Naive thymus-derived CD8-positive, alpha-beta T cell (primary cell): ENCODE measurements at places on chromosomes 7 and 10.
A peak's percentile ranks its signal among the peaks of the same experiment; 100 is the strongest.

- no peak for DNase-seq
These were observed 130.6 kb upstream of the CAV2 start for GRCh38 chr7:116368965-116369364.

GRCh38 chr10:29981510-29981909 lies 77.9 kb downstream of the JCAD start:
- DNase-seq: no peak

DNA sequence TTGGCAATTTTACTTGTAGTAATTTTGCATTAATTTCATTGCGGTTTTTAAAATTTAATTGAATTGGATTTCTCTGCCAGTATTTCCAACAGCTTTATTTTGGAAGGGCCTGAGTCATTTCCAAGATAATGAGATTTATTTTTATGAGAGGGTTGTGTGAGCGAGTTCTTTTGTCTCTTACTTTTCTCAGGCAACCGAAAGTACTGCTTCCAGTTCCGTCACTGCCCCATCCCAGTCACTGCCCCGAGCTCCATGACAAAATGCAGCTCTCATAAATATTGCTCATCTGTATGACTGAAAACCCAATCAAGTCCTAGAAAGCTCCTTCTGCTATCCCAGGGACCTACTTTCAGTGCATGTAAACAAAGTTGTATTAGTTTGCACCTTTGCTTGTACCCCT lies 468.4 kb upstream of the SEMA3D start:
- no peak for DNase-seq

- DNase-seq: no peak
These were observed 63.7 kb downstream of the SP8 start for GRCh38 chr7:20722941-20723340.

- no peak for DNase-seq
These were observed 174.5 kb downstream of the TPST1 start for GRCh38 chr7:66379542-66380160.

GRCh38 chr7:8141070-8141469 lies 120.9 kb downstream of the ICA1 start:
- no peak for DNase-seq

GRCh38 chr7:121874298-121874697 lies 1.3 kb downstream of the PTPRZ1 start:
- DNase-seq: no peak

- DNase-seq: no peak
These were observed 107.6 kb upstream of the TNS3 start for GRCh38 chr7:47689558-47689957.

- DNase-seq: no peak
These were observed 70.0 kb downstream of the CHRM2 start for GRCh38 chr7:136938476-136938875.

DNA sequence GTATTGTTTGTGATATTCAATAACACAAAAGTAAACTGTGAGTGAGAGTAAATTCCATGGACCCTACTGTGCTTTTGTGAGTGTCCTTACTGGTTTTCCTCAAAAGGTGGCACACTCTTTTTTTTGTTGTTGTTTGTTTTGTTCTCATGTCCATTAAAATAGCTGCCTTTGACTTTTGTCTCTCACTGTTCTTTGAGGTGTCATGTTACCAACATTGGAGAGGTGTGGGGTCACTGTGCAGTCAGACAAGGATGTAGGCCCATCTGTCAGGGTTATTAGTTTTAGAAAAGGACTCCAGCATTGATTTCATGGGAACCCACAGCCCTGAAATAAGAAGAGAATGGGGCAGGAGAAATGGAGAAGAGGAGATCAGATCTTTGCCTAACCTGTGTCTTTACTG lies 383.1 kb downstream of the SORCS3 start:
- DNase-seq: no peak

GRCh38 chr7:24200407-24200966 lies 83.5 kb upstream of the NPY start:
- no peak for DNase-seq

DNA sequence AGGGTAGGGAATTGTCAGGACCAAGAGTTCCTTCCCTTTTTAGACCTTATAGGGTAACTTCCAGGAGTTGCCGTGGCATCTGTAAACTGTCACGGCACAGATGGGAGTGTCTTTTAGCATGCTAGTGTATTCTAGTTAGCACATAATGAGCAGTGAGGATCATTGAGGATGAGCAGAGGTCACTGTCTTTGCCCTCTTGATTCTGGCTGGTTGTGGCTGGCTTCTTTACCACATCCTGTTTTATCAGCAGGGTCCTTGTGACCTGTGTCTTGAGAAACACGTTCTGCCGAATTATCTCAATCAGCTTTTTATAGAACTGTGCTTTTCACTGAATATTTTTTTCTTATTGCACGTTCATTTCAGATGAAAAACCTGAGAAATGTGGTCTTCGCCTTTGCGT lies 41.5 kb downstream of the MINPP1 start:
- DNase-seq: no peak

DNA sequence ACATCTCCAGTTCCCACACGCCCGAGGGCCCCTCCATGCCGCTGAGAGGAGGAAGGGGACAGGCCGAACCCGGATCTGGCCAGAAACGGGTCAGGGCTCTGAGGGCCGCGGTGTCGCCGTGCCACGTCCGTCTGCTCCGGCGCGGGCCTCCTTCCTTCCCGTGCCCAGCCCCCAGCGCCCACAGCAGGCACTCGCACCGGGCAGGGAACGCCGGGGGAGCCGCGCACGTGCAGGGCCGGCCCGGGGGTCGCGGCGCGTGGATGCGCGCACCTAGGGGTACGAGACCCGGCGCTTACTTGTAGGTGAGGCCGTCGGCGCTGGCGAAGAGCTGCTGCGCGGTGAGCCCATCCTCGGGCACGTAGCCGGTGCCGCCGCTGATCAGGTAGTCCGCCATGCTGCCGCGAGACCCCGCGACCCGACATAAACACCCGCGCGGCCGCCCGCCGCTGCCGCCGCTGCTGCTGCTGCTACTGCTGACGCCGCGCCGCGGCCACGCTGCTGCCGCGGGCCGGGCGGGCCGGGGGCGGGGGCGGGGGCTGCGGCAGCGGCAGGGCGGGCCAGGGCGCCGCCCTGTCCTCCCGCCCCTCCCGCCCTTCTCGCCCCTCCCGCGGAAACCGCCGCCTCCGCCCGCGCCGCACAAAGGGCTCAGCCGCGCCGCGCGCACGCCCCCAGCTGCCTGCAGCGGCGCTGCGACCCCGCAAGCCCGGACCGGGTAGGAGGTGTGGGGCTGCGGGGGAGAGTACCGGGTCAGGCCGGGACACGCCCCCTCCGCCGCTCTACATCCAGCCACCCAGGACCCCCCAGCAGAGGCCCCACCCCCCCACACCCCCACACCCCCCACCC lies 4.1 kb downstream of the IMPDH1 start:
- peak; percentile 51 for DNase-seq

- DNase-seq: no peak
These were observed 7.8 kb upstream of the SEC61A2 start for GRCh38 chr10:12121673-12122072.

DNA sequence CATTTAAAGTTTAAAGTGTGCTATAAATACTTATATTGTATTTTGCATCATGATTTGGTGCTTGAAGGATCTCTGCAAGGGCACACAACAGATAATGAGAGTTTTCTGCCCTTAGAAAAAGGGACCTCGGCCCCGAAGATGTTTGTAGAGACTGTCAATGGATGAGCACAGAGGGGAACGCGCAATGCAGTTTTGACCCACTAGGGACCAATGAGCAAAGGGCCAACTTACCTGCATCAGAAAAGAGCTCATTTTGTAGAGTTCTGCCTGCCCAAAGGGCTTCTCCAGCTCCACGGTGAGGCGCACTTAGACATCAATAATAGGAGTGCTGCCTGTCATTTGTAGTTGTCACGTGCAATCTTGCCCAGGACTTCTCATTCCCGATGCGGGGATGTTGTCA lies 91.1 kb downstream of the BUB3 start:
- no peak for DNase-seq

DNA sequence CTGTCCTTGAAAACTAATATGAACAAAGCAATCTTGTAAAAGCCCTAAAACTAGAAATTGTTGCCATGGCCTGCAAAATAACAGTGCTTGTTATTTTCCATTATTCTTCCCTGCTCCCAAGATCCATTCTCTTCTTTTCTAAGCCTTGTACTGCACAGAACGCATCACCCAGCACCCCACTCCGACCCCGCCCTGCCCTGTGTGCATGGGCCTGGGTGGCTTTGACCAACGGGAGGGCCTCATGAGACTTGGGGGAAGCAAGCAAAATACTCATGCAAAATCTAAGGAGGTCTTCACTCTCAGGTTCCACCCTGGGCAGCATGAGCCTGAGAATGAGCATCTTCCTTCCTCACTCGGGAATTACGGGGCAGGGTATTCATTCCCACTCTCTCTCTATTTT lies 32.4 kb downstream of the NPY start:
- no peak for DNase-seq

DNA sequence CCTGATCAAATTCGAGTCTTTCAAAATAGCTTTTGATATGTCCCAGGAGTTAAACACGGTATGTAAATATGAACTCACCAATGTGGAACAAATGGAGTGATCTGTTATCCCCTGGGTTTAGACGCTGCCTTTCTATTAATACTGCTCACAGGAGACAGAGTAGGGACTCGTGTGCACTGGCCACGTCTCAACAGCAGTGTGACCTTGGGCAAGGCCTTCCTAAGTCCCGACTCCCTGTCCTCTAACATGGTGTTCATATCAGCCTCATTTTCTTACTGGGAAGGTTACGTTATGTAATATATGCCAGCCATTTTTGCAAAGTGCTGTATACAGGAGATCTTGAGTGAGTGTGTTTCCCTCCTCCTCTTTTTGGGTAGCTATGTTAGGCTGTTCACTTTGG lies 1.8 kb downstream of the WDR37 start:
- DNase-seq: no peak

DNA sequence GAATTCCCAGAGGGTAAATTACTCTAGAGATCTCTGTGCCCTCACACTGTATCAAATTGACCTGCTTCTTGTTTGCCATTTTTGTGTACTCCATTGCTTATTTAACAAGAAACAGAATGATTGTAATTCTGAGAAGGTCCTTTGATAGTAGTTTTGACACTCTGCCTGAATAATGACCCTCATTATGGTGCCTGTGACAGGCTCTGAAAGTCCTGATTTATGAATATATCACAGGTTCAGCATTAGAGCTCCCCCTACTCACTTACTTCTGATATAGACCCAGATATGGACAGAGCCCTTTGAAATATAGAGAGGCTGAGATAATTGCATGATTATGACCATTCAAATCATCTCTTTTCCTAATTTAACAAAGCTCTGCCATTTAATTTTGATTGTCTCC lies 465.2 kb downstream of the MDFIC start:
- no peak for DNase-seq

- no peak for DNase-seq
These were observed 904.3 kb downstream of the XPNPEP1 start for GRCh38 chr10:109019001-109019424.

GRCh38 chr10:36344240-36345174 lies 702.4 kb upstream of the FZD8 start:
- DNase-seq: no peak

- DNase-seq: no peak
These were observed 19.6 kb upstream of the ZNF488 start for GRCh38 chr10:47403446-47404318.

- no peak for DNase-seq
These were observed 219.5 kb upstream of the KCND2 start for GRCh38 chr7:120053390-120053961.

DNA sequence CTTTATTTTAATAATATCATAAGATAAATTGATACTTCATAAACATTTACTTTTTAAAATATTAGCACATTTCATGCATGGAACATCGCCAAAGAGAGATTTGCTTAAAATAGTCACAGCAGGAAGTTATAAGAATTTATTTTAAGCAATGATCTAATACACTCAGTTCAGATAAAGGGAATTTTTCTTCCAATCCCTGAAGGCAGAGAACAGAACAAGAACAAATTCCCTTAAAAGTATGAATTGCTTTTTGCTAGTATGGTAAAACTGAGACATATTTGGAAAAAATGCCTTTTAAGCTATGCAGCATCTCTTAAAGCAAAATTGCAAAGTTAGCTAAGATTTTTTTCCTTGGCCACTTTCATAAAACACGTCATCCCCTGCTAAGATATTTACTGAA lies 91.0 kb downstream of the SEMA3D start:
- no peak for DNase-seq

DNA sequence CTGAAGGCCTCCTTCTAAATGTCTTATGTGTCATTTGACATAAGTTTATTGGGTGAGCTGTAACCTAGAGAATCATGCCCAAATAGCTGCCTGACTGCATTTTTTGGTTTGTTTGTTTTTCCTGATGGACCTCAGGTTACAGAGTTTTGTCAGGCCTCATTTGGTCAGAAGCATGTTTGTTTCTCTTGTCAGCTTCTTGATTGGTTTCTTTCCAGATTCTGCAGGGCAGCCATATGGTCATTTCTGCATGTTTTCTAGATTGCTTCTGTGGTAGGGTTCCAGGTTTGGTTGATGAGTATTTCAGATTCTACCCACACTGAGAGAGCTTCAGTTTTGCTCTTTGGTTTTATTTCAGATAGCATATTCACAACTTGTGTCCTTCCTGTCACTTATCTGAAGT lies 28.0 kb downstream of the GLCCI1 start:
- DNase-seq: no peak

GRCh38 chr10:230758-231157 lies 95.5 kb downstream of the ZMYND11 start:
- DNase-seq: no peak

GRCh38 chr7:101629171-101629570 lies at the start of gene MYL10:
Gene MYL10 (minus strand): TSS chr7:101629296. CDS start chr7:101629118, 178 bp downstream.
- DNase-seq: no peak

DNA sequence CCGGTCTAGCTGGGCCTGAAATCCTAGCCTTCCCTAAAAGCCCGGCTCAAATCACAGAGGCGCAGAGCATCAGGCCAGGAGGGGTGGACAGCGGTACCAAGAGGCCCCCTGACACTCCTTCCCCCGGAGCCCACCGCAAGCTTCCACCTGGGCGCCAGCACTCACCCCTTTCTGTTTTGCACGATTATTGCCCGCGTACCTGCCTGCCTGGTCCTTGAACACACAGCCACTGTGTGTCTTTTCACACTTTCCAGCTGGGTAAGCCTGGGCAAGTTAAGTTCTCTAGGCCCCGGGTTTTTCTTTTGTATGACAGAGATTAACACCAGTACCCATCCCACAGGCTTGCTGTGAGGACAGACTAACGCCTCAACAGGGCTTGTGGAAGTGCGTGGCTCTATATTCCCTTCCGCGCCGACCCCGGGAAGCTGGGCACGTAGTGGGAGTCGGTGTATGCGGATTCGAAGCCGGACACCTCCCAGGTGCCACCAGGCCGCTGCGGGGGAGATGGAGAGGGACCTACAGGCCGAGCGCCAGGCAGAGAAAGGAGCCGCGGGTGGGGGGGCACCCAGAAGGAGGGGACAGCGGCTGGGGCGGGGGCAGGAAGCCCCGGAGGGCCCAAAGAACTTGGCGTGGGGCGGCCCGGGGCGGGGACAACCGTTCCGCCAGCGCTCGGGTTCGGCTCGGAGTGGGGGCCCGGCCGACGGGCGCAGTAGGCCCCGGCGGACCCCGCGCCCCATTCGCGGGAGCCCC lies 792 bp downstream of the ZNF746 start:
- DNase-seq: peak; percentile 59
